Right renal pelvis (tissue), 4 donors: ENCODE measurements at places on chromosomes 2 and 18. TPM values are rescaled to one million over a fixed set of nuclear protein-coding genes. Genes with fewer than 3 reads are reported as not detected.

APOB gene
- 0.90 TPM for polyA plus RNA-seq

TBR1 gene
- not detected for polyA plus RNA-seq

DCDC2C gene
- not detected for polyA plus RNA-seq

PSMD1 gene
- 103 TPM for polyA plus RNA-seq
